ENCODE measurements at places on chromosomes 3 and 15.

- no peak for DNase-seq
These were observed 58.6 kb downstream of the SOX2 start for GRCh38 chr3:181770296-181770695.

DNA sequence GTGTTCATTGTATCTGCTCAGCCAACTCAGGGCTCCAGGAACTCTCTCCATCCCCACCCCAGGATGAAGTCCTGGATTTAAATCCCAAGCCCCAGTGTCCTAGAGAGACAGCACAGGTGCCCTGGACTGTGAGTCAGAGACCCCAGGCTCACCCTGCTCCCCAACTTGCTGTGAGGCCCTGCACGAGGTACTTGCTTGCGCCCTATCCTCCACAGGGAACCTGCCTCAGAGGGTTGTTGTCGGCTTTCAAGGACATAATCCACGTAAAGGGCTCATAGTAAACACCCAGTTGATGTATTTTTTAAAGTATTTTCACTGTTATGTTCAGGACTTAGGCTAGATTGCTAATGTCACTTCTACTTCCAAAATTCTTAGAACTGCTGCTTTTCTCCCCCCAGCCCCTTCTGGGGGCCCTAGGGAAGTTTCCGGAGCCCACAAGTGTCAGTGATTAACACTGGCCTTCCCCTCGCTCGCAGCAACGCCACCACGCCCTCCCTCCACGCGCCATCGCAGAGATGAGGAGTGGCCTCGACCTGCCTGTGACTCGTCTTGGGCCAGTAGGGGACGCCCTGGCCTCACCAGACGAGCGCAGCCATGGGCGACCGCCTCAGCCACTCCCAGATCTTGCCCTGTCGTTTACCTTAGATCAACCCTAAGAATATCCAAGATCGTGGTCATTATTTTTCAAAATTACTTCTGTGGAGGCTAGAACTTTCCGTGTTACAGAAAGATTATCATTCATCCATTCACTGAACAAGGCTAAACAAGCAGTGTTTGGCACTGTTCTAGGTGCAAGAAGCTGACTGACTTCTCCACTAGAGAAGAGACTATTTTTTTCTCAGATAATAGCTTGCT, 6.0 kb upstream of the SRP14 start:
- DNase-seq: peak; percentile 91

DNA sequence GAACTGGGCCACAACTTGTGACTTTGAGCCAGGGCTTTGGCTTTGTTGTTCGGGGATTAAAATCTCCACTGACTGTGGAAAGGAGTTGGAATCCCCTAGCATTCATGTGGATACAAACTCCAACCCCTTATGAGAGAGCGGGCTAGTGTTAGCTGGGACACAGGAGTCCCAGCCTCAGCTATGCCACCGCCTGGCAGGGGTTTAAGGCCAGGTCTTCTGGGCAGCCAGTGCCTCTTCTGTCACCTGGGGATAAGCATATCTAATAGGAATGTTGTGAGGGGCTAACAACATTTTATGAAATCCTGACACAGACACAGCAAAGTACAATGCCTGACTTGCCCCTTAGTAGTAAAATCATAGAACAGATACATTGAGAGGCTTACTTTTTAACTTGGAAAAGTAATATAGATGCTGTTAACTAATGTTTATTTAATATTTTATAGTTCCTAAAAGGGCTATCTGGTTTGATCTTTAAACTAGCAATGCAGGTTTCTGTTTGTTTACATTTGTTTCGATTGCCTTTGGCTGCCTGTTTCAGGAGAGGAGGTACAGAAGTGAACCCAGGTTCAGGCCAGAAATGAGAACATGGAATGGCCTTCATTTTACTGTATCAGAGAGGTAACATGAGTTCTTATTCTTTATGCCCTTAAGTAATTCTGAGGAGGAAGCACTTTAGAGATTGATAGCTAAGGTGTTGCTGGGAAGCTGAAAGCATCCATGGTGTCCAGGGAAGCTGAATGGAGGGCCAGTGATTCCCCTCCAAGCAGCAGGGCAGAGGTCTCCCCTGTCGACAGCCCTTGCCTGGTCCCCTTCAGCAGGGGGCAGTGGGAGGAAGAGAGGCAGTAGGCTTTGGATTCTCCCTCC, 8.7 kb downstream of the GPR160 start:
- no peak for DNase-seq

DNA sequence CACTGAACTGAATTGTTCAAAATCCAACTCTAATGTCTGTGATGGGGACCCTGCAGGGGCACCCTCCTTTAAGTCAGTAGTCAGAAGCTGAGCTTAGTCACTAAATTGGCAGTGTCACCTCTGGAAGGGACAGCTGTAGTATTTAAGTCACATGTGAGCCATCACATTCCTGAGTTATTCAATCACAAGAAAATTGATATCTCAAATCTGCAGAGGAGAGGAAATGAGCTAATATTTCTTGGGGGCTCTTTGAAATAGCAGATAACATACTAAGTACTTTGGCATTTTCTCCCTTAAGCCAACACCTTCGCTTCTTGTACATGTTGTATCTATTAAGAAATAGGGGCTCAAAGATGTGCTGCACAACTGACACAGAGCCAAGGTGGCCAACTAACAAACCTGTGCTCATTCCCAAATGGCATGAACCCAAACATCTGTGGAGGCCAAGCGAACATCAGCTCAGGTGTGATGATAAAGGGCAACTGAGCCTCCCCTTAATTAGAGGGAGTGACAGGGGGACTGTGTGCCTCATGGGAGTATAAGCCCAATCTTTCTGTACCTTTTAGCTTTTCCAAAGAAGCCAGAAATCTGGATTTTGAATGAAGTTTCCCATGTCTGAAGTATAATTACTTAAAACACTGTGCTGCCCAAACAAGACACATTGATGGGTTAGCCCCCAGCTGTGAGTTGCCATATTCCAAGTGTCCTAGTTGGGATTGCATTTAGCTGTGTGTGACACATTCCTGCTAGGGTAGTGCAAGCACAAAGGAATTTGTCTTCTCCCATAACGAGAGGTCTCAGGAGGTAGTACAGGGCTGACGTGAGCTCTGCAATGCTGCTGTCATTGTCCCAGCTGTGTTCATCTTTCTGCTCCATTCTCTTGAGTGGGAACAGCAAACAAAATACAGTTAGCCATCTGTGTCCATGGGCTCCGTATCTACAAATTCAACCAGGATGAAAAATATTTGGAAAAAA, 63.3 kb downstream of the ABHD5 start:
- DNase-seq: peak; percentile 43

DNA sequence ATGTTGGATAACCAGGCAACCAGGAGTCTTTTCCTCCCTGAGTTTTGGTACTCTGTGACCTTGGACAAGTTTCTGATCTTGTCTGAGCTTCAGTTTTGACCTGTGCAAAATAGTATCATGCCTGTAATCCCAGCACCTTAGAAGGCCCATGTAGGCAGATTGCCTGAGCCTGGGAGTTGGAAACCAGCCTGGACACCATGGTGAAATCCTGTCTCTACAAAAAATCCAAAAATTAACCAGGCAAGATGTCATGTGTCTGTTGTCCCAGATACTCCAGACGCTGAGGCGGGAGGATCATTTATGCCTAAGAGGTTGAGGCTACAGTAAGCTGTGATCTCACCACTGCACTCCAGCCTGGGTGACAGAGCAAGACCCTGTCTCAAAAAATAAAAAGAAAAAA, 114.8 kb downstream of the IL12A start:
- DNase-seq: no peak

DNA sequence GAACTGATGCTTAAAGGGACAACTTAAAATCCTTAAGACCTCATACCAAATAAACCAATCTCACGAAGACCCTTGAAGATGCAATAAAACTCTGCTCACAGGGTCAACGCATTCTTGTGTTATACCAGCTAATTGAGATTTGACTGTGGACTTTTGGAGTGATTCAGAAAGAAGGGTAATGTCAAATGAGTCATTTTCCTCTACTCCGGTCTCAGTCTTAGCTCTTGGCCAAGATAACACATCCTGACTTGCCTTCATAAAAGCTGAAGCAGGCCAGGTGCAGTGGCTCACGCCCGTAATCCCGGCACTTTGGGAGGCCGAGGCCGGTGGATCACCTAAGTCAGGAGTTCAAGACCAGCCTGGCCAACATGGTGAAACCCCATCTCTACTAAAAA, 3.8 kb downstream of the PKM start:
- no peak for DNase-seq

GRCh38 chr15:58463815-58464650, 32.2 kb downstream of the LIPC start:
- no peak for DNase-seq

GRCh38 chr15:64288999-64289398, 67.0 kb downstream of the CSNK1G1 start:
- DNase-seq: no peak

GRCh38 chr3:24401811-24402185, 92.9 kb downstream of the THRB start:
- no peak for DNase-seq

- no peak for DNase-seq
These were observed 43.9 kb upstream of the PARP14 start for GRCh38 chr3:122636697-122637096.

DNA sequence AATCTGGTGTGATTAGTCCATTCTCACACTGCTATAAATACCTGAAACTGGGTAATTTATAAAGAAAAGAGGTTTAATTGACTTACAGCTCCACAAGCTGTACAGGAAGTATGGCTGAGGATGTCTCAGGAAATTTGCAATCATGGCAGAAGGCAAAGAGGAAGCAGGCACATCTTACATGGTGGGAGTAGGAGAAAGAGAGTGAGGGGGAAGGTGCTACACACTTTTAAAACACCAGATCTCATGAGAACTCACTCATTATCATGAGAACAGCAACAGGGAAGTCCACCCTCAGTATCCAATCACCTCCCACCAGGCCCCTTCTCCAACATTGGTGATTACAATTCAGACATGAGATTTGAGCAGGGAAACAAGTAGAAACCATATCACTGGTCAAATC, 24.0 kb upstream of the ACP3 start:
- no peak for DNase-seq

DNA sequence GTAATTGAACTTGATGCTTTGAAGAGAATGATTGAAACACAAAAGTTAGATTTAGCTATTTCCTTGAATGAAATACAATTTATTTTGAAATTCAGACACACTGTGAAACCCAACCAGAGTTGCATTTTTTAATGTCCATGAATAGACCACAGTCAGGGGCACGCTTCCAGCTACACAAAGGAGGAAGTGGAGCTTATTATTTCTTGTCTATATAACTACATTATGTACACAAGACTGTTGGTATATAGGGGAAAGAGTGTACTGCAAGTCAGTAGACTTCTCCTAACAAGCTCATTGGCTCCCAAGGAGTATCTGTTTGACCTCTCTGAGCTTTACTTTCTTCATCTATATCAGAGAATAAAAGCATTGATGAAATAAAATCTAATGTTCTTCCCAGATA, 326.2 kb downstream of the RYR3 start:
- DNase-seq: no peak

GRCh38 chr3:155271343-155271613, 22.2 kb downstream of the STRIT1 start:
- no peak for DNase-seq

GRCh38 chr15:24943361-24943760, 11.4 kb upstream of the SNRPN start:
- no peak for DNase-seq

- DNase-seq: peak; percentile 87
These were observed 93.9 kb downstream of the RBPMS2 start for GRCh38 chr15:64681424-64682024.

GRCh38 chr3:45646051-45646585, 43.1 kb upstream of the SACM1L start:
- DNase-seq: no peak

- no peak for DNase-seq
These were observed 290.7 kb downstream of the VPS13C start for GRCh38 chr15:61769557-61769956.

- no peak for DNase-seq
These were observed 8.6 kb upstream of the TNK2 start for GRCh38 chr3:195916991-195917390.

DNA sequence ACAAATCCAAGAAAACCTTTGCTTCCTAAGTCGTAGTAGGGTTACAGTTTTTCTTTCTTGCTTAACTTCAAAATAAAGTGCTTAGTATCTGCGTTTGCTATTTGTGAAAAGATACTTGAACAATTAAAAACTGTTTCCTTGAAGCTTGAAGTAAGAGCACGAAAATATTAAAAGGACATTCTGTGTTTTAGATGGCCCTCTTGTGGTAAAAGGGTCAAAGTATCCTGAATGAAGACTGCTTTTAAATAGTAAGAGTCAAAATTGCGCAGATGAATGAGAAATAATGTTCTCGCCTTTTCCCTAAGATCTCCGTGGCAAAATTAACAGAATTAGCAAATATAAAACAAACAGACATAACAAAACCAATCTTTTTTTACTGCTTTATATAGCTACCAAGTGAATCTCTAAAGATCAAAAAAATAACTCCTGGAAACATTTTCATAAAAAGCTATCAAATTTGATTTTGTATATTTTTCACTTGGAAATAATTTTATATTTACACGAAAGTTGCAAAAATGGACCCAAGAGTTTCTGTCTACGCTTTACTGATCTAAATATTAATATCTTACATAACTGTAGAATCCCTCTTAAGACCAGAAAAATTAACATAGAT, 175.4 kb downstream of the MBNL1 start:
- no peak for DNase-seq

DNA sequence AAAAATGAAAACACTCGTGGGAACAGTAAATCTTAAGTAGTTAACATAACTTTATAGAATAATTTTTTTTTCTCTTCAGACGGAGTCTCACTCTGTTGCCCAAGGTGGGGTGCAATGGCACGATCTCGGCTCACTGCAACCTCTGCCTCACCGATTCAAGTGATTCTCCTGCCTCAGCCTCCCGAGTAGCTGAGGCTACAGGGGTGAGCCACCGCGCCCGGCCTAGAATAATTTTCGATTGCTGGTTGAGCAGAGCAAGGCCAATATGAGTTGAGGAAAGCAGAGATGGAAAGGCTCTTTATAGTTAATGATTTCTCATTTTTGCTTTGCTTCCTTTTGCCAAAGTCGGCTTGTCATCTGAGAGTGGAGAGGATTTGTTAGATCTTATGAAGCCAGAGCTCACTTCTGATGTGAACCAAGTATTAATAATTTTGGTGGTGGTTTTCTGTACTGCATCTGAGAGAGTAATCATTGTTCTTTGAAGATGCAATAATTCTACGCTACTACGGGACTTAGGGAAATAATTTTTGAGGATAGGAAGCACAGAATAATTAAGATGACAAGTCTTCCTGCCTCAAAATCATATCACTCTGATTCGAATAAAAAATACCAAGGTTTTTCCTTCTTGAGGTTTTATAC, 1.6 kb upstream of the GOLM2 start:
- no peak for DNase-seq

DNA sequence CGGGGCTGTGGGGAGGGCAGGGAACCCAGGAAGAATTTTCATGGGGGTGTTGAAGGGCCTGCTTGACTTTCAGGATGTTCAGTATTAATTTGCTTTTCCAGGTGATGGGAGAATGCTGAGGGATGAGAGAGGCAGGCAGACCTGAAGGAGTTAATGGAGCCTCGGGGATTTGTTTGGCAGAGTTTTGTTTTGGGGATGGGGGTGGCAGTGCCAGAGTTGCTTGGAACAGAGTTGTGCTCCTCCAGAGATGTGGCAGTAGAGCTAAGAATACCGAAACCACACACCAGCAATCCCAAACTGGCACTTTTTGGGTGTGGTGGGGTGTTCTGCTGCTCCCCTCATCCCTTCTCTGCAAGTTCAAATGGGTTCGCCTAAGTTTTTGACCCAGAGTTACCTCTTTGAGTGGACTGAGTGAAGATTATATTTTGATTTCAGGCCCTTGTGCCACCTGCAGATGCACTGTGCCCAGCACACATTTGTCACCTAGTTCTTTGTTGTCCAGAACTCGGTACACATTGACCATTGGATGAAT, 1.6 kb downstream of the BOC start:
- no peak for DNase-seq
